ENCODE measurements at places on chromosomes 11 and 22.

- no peak for DNase-seq
Measured at GRCh38 chr11:8973121-8973520, 8.9 kb upstream of the TMEM9B start.

GRCh38 chr11:92227959-92228935, 3.6 kb downstream of the FAT3 start:
- no peak for DNase-seq

GRCh38 chr11:44264761-44265160, 45.2 kb downstream of the ALX4 start:
- DNase-seq, result no peak

DNA sequence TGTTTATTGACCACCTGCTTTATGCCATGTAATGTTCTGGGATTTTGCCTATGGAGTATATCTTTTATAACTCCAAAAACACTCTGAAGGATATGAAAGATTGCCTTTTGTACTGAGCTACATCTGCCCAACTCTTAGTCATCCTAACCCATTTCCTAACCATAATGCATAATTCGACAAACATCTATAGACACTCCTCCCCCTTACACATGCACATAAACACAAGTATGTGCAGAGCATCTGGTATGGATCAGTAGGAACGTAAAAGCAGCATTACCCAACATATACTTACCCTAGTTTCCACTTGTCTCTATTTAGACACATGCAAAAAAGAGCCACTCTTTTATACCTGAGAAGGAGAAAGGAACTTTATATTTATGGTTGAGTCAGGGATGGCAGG, 272.8 kb downstream of the FAM76B start:
- no peak for DNase-seq

- DNase-seq, result no peak
Measured at GRCh38 chr11:11864803-11865202, 23.0 kb downstream of the USP47 start.
